ENCODE measurements at places on chromosomes 1 and 21.
A peak's percentile ranks its signal among the peaks of the same experiment; 100 is the strongest.

GRCh38 chr1:18819203-18819602 is 40.3 kb downstream of the TAS1R2 start:
- DNase-seq: no peak

GRCh38 chr1:223001653-223002634 is 141.1 kb downstream of the TLR5 start:
- DNase-seq: no peak

GRCh38 chr1:100924212-100924611 is 28.3 kb downstream of the SLC30A7 start:
- DNase-seq: peak; percentile 23

GRCh38 chr1:99917214-99917613 is 52.6 kb upstream of the SLC35A3 start:
- DNase-seq: no peak

DNA sequence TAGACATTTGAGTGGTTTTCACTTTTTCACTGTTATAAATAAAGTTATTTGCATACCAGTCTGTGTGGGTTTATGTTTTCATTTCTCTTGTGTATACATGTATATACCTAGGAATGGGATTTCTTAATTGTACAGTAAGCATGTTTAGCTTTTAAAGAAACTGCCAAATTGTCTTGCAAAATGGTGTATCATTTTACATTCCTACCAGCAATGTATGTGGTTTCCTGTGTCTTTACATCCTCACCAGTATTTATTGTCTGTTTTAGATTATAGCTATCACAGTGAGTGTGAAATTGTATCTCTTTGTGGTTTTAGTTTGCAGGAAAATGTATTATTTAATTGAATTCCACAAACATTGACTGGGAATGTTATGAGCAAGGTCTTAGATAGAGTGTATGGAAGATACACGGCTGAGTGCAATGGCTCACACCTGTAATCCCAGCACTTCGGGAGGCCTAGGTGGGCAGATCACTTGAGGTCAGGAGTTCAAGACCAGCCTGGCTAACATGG is 57.3 kb downstream of the MACF1 start:
- no peak for DNase-seq

- DNase-seq: no peak
These were observed 427 bp downstream of the AKR7A2 start for GRCh38 chr1:19311503-19311930.

- DNase-seq: no peak
These were observed 46.2 kb downstream of the NAV1 start for GRCh38 chr1:201585093-201585483.

DNA sequence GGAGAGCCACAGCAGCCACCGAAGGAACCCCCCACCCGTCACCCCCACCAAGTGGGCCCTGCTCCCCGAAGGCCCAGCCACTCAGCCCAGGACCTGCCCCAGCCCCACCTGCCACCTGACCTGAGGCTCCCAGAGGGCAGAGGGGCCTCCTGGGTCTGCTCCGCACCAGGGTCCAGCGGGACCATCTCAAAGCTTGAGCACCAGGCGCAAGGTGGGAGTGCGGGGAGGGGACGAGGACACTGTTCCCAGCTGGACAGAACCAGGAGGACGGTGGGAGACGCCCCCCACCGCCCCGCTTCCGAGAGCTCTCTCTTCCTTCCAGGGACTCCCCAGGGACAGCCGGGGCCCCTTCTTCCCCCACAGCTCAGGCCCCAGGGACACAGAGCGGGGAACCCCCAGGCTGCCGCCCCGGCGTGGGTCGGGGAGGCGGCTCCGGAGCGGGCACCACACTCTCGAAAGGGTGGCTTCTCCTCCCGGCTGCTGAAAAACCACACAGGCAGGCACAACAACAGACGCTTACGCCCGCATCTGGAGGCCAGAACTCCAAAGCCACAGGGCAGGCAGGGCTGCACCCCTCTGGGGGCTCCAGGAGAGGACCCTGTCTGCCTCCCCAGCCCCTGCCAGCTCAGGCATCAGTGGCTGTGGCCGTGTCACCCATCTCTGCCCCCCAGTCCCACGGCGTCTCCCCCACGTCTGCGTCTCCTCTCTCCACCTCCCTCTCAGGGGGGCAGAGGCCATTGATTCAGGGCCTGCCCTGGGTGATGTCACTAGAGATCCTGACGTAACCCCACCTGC is 1.9 kb upstream of the TTLL10 start:
- no peak for DNase-seq

- peak; percentile 52 for DNase-seq
These were observed 8.4 kb downstream of the TNFRSF1B start for GRCh38 chr1:12174924-12175810.

GRCh38 chr1:89627596-89627962 is 5.3 kb upstream of the LRRC8C start:
- no peak for DNase-seq

- DNase-seq: no peak
These were observed 231.9 kb downstream of the TOMM20 start for GRCh38 chr1:234896477-234897389.

DNA sequence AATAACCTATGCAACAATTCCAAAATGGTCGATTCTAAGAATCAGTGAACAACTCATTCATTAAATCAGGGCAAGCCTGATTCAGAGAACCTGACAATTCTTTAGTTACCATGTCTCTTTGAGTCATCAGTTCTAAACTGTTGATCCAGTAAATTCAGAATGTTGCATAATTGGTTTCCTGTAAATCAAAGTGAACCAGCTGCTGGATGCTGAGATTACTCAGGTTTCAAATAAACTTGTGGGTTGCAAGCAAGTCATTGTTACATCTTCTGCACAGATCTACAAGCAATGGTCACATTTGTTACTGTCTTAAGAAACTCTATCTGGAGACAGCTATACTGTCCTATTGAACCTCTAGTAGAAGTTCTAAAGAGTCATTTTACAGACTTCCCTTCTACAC is 16.5 kb downstream of the PLA2G2D start:
- peak; percentile 69 for DNase-seq

GRCh38 chr1:110508028-110508940 is 10.7 kb downstream of the KCNA10 start:
- peak; percentile 92 for DNase-seq

DNA sequence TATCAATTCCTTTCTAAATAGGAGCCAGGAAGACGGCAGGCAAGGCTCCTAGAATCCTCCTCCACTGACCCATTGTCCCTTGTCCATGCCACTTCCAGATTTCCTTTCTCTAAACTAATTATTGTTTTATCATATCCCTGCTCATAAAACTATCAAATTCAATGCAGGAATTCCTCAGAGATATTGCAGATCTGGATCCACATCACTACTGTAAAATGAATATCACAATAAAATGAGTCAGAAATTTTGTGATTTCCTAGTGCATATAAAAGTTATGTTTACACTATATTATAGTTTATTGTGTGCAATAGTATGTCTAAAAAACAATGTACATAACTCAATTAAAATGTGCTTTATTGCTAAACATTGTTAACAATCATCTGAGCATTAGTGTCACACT is 498.7 kb upstream of the NEGR1 start:
- no peak for DNase-seq

DNA sequence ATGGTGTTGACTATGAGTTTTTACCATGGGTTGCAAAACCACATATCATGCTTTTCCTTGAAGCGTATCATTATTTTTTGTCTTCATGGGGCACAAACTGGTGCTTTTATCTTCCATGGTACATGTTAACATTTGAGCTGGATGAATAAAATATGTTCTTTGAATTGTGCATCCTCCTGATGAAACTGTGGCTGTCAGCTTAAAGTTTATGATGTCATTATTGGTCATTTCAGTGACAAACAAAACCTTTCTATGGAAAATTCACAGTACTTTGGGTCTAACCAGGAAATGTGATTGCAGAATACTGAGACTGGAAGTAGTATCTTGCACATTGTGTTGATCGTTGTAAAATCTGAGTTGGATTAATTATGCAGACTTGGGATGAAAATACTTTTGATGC is 291.7 kb upstream of the ZRANB2 start:
- no peak for DNase-seq

DNA sequence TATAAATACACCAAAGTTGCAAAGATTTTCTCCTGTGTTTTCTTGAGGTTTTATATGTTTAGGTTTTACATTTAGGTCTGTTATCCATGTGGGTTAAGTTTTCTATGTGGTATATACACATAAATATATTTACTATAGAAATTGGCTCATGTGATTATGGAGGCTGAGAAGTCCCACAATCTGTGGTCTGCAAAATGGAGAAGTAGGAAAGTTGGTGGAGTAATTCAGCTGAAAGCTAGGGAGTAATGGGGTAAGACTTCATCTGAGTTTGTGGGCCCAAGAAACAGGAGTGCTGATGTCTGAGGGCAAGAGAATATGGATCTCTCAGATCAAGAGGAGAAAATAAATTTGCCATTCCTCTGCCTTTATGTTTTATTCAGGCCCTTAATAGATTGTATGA is 146.0 kb downstream of the GPATCH2 start:
- peak; percentile 56 for DNase-seq

- no peak for DNase-seq
These were observed 109.0 kb downstream of the UBE2U start for GRCh38 chr1:64312431-64312830.

DNA sequence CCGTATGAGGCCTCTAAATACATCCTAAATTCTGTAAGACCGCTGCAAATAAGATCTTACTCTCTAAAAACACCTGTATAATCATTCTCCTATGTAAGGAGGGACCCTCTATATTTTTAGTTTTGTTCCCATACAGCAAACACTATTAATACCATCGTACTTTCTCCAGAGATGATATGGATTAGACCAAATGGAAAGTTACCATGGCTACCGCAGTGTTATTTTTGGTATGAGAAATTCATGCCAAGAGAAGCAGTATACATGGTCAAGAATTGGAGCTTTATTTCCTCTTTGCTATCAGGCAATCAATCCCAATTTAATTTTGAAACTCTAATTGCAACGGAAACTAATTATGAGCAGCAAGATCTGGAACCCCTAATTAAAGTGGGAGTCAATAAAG is 70.0 kb downstream of the BCAR3 start:
- DNase-seq: no peak

- no peak for DNase-seq
These were observed 32.1 kb downstream of the PCSK9 start for GRCh38 chr1:55071477-55071876.

GRCh38 chr1:232980355-232980978 is 30.1 kb downstream of the NTPCR start:
- DNase-seq: no peak

- peak; percentile 90 for DNase-seq
These were observed 66.3 kb downstream of the SPATA46 start for GRCh38 chr1:162310337-162310736.

- DNase-seq: no peak
These were observed 14.7 kb downstream of the CMPK1 start for GRCh38 chr1:47348246-47348645.

Data from suppressor macrophage treated with lipopolysaccharide for 1 hour (primary cell).